ENCODE measurements at places on chromosomes 7 and 10.

DNA sequence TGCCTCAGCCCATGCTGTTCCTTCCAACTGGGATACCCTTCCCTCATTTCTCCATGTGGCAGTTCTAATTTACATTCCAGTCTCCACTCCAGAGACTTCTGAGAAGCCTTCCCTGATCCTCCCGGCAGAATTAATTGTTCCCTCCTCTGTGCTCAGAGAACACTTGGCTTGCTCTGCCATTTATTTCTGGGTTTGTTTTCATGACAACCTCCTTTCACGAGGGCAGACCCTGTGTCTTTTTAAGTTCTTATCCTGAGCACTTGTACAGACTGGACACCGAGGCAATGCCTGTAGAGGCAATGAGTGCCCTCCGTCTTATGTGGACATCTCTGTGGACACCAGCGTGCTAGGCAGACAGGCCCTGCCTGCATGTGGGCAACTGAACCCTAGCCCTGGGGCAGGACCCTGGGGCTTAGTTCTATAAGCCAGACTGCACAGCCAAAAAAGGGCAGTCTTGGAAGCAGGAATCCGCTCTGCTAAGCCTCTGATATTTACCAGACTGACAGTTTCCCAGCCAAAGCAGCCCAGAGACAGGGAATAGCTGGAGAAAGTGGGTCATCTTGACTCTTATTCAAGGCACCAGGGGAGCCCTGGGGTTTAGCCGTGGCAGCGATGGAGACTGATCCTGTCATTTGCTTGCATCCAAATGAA, 474.0 kb downstream of the RPS24 start:
- DNase-seq = no peak

GRCh38 chr10:6140965-6141295, 52.1 kb downstream of the RBM17 start:
- DNase-seq = no peak

GRCh38 chr10:117946525-117947070, 100.1 kb downstream of the RAB11FIP2 start:
- DNase-seq = no peak

- DNase-seq = no peak
Measured at GRCh38 chr10:7373039-7373438, 37.8 kb downstream of the SFMBT2 start.

GRCh38 chr7:107560898-107561516, 2.7 kb downstream of the COG5 start:
- DNase-seq = no peak
